ENCODE measurements at places on chromosomes 1 and 21.

GRCh38 chr1:83810144-83810543 lies 188.8 kb downstream of the TTLL7 start:
- DNase-seq = no peak

- DNase-seq = no peak
Measured at GRCh38 chr1:58431901-58432620, 114.5 kb downstream of the OMA1 start.

DNA sequence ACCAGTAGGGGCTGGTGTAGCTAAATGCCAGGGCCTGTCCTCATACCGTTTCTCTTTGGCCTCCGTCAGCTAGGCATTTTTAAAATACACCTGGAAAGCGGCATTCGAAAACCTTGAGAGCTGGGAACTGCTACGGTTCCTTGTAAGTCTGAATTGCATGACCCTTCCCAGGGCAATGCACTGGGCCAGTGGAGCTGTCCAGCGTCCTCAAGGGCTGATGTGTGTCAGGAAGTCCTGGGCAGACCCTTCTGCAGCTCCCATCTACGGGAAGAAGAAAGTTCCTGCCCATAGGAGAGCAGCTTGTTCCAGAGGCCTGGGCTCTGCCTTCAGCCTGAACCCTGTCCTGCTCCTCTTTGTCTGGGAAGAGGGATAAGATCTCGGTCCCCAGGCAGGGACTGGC lies 34.1 kb downstream of the UBASH3A start:
- DNase-seq = no peak

DNA sequence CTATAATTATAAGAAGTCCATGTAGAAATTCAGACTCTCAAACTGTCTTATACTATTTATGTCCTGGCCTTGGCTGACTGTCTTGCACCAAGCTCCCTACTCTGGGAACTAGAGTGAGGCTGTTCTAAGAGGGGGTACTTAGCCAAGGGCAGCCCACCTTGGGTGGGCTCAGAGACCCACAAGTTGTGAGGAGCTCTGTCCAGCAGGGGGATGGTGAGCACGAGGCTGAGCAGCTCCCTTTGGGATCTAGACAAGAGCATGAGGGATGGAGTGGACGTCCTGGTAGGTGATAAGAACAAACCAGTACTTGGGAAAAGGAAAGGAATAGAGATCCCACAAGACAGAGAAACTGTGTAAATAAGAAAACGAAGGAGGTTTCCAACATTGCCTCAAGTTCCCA lies 127.1 kb upstream of the SLC44A3 start:
- DNase-seq = no peak

- no peak for DNase-seq
Measured at GRCh38 chr21:44916965-44917364, 3.7 kb downstream of the ITGB2 start.

GRCh38 chr1:214380396-214380795 lies 99.4 kb downstream of the SMYD2 start:
- no peak for DNase-seq

GRCh38 chr1:93438716-93439115 lies 9.2 kb upstream of the FNBP1L start:
- no peak for DNase-seq
